Activated CD4-positive, CD25-positive, alpha-beta regulatory T cell (primary cell): ENCODE measurements at places on chromosomes 13 and 19.

- peak; percentile 46 for DNase-seq
Observed at GRCh38 chr19:12669270-12670158, 2.9 kb downstream of the WDR83 start.

- DNase-seq: peak; percentile 29
Observed at GRCh38 chr13:43879755-43880181, at the start of gene LACC1. Gene LACC1 (plus strand): TSS chr13:43879904. CDS start chr13:43880986, 1,082 bp downstream.

GRCh38 chr13:33548069-33548468, 262.5 kb upstream of the STARD13 start:
- no peak for DNase-seq

- no peak for DNase-seq
Observed at GRCh38 chr13:95250961-95251360, 50.3 kb downstream of the ABCC4 start.

GRCh38 chr19:43820098-43820883, 6.8 kb upstream of the ZNF283 start:
- no peak for DNase-seq

GRCh38 chr13:39403106-39403505, 199.9 kb downstream of the LHFPL6 start:
- no peak for DNase-seq

DNA sequence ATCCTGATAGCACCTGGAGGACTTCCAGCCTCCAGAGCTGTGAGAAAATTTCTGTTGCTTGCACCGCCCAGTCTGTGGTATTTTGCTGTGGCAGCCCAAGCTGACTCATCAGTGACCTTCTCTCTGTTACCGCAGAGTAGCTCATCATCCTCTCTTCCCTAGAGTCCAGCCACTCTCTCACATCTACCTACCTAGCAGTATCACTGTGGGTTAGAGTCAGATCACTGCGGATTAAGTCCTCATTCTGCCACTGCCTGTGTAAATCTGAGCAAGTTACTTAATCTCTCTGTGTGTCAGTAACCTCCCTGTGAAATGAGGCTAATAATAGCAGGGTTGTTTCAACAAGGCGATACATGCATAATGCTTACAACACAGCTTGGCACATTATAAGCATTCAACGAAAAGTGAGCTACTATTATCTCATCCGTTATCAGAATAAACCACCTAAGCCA, 40.3 kb upstream of the USPL1 start:
- peak; percentile 2 for DNase-seq

GRCh38 chr19:7458675-7459074, 30.2 kb downstream of the PEX11G start:
- no peak for DNase-seq

GRCh38 chr13:33789066-33789606, 28.8 kb upstream of the RFC3 start:
- no peak for DNase-seq

DNA sequence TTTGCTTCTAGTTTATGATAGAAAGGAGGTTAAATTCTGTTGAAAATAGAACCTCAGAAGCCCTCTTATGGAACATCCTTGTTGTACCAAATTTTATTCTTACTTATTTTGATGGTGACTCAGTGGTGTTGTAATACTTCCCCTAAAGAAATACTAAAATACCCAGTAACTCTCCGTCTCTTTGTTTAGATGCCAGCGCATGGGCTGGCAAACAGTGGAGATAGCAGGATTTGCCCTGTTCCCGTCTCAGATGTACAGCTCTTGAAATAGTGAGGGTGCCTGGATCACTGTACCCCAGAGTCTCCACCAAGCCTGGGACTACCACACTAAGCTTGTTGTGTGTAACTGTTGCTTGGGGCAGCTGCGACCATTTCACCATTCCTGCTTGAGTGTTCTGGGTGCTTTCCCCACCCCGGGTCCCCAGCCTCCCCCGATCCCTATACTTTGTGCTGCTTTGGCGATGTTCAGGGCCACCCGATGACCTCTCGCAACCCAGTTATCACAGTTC, 67.0 kb upstream of the TEX29 start:
- DNase-seq: no peak
